ENCODE measurements at places on chromosomes 11 and 22.

GRCh38 chr11:124101737-124102136, 13.5 kb upstream of the VWA5A start:
- no peak for DNase-seq

- no peak for DNase-seq
Observed at GRCh38 chr11:95296621-95297025, 65.6 kb upstream of the SESN3 start.

- no peak for DNase-seq
Observed at GRCh38 chr11:72932132-72932570, 117.9 kb downstream of the ATG16L2 start.

DNA sequence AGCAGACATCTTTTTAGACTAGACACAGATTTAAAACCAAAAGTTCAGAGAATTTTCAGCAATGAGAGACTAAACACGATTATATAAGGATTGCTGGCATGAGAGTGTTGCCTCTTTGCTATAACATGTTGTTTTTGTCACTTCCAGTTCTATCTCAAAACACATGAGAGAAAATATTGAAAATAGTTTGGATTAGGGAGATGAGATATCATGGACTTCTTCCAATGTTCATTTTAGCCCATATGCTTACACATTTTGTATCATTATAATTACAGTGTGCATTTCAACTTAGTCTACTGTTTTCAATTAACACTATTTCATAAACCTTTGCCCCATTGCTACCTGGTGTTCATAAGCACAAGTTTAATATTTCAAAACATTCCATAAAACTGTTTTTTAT, 175.9 kb upstream of the PGR start:
- DNase-seq, result no peak

DNA sequence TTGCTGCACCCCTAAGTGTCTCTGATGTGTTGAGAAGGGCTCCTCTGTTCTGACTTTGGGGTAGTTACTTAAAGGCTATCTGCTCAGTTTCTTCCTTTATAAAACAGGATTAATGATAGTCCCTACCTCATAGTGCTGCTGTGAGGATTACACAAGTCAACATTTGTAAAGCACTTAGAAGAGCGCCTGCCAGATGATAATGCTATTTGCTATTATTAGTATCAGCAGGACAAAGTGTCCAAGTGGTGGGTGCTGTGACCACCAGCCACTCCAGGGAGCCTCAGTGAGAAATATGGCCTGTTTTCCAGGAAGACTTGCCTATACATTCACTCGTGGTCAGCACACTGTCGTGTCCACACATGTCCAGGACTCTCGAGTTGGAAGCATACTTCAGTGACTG, 16.2 kb downstream of the POU2F3 start:
- DNase-seq, result no peak

DNA sequence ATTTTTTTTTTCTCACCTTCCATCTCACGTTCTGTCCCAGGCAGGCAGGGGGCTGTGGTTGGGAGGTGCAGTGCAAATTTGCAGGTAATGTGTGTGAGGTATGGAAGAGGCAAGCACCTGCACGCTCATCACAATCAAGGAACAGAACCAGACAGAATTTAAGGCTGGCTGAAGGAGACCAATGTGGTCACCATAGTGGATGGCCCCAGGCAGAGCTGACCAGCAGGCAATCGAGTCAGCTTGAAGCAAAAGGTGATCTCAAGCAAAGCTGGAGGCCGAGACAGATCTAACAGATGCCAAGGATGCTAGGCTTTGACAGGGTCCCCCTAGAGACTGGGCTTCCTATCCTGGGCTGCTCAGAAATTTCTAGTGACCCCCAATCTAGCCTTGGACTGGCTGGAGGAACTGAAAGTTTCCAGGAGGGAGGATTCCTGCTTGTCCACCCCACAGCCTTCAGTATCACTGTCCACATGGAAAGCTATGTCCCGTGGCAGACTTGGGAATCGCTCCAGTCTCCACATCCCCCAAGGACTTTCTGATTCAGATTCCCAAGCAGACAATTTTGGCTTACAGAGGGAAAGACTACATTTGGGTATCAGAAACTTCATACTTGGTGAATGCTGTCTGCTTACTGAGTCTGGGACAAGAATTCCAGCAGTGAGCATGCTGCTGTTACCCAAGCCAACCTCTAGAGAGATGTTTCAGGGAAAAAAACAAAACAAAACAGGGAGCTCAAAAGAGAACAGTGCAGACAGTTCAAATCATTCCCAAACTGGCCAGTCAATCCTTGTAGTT, 9.0 kb upstream of the MICAL3 start:
- no peak for DNase-seq

DNA sequence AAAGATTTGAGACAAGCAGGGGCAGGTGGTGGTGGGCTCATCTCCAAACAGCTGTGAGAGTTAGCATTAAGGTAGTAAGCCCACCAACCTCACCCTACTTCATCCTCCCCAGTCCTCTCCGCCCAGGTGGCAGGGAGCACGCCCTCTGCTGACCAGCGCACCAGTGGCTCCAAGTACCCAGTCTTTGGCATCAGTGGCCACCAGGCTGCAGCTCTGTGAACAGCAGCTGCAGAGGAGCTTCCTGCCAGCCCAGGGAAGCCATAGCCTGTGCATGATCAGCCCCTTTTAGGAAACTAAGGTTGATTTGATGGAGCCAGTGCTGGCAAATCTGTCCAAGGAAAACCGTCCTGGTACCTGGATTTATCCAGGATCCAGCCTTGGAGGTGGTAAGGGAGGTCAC, 21.7 kb downstream of the CAVIN3 start:
- DNase-seq, result no peak

DNA sequence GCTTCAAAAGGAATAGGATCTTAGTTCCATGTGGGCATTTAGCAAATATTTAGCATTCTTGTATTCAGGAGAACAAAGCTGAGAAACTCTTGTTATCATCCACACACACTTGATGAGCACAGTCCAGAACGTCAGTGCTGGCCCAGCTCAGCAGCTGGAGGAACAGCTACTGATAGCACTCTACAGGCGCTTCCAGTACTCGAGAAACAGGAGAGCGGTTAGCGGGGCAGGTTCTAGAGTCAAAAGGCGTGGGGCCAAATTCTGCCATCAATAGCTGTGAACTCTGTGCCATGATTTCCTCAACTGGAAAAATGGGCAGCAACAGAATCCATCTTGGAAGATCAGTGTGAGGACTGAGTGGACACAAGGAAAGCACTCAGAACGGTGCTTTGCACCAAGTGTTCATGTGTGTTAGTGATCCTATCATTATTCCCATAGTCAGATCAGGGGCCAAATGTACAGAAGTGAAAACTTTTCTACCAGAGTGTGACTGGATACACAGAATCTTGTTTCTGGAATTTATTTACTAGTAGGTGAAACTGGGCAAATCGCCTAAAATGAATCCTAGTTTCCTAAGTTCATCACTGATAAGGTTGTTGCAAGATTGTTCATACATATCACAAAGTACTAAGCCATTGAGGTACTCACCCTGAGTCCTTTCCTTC, 3.2 kb downstream of the JOSD1 start:
- DNase-seq, result no peak

GRCh38 chr11:115324581-115325432, 179.4 kb downstream of the CADM1 start:
- peak; percentile 0 for DNase-seq

DNA sequence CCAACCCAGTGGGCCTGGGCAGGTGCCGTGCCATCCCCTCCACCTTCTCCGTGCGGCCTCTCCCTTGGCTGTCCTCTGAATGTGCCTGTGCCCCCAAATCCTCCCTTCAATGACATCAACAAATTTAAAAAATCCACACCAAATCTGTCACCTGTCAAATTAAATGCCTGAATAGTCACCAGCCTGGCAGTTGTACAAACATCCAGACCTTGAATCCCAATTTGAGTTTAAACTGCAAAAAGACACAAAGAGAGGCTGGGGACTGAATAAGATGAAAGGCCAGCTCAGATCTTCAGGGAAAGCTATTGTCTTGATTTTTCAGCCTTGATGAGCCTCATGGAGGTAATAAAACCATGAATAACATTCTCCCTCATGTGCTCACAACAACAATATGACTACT, 194.7 kb downstream of the KIRREL3 start:
- DNase-seq, result no peak

DNA sequence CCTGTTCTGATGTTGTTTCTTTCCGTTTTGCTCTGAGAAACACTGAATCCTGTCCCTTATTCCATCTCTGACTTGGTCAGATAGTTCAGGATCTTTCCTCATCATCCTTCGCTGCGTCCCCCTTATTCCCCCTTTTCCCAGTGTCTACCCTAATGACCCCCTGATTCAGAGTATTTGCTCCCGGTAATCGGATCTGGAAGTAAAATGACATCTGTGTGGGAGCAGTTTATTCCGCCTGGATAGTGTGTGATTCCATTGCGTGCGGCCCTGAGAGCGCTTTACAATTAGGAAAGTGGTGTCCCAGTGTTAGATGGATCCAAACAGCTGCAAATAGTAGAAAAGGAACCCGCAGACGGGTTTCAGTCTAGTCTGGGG, 606 bp downstream of the DRG1 start:
- DNase-seq, result no peak

DNA sequence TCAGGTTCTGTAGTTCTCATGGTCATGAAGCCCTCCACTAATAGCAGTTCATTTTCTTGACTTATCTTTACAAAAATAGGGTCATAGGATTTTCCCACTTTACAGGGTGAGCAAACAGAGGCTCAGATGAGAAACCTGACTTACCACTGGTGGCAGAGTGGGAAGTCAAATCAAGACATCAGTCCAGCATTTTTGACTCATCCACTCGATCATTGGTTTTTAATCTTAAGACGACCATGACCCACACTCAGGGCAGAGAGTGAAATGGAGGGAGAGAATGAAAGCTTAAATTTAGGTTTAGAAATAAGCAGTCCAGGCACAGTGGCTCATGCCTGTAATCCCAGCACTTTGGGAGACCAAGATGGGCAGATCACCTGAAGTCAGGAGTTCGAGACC, 42.1 kb downstream of the RTL6 start:
- no peak for DNase-seq

- no peak for DNase-seq
Observed at GRCh38 chr11:56314844-56315243, at the start of gene OR8K3. TSS of gene OR8K3 (plus strand) at chr11:56315144. CDS start at chr11:56318307, 3,163 bp downstream.

DNA sequence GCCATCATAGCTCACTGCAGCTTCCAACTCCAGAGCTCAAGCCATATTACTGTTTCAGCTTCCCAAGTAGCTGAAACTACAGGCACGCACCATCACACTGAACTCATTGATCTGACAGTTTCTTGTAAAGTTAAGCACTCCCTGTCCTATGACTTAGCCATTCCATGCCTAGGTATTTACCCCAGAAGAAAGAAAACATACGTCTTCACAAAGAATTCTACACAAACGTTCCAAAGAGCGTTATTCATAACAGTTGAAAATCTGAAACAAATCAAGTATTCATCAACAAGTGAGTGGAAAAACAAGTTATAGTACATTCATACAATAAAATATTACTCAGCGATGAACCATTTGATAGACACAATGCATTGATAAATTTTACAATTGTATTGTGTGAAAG, 7.8 kb upstream of the NLRP10 start:
- no peak for DNase-seq

GRCh38 chr11:44978961-44979331, 28.3 kb upstream of the TP53I11 start:
- DNase-seq, result no peak

GRCh38 chr22:38298312-38299005, 18.8 kb downstream of the CSNK1E start:
- no peak for DNase-seq

DNA sequence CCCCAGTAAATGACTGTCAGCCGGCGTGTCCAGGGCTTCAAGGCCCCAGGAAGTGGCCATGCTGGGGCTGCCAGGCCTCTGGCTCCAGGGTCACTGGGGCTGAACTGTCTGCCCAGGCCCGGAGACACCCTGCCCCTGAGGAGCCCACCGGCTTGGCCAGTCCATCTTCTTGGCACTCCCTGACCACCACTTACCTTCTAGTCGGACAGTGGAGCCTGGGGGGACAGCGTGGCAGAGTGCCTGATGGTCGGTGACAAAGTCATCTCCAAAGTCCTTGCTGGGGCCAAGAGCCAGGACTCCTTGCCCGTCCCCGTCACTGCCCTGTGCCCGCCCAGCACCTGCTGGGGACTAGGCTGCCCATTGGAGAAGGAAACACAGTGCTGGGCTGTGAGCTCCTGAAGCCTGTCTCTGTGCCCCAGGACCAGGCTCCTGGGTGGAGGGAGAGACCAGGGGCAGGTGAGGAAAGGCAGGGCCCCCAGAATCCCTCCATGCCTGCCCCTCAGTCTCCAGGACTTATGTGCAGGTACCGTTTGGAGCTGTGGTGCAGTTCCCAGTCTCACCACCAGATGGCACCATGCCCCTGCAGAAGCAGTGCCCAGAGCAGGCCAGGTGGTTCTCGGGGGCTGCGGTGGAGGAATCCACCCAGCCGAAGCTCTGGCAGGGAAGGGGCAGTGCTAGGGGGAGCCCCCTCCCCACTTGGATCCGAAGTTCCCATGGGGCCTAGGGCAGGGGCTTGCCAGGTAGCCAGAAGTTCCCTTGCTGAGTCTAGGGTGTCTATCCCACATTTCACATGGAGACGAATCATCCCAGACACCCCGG, 6.0 kb upstream of the CCDC188 start:
- DNase-seq, result peak; percentile 90

DNA sequence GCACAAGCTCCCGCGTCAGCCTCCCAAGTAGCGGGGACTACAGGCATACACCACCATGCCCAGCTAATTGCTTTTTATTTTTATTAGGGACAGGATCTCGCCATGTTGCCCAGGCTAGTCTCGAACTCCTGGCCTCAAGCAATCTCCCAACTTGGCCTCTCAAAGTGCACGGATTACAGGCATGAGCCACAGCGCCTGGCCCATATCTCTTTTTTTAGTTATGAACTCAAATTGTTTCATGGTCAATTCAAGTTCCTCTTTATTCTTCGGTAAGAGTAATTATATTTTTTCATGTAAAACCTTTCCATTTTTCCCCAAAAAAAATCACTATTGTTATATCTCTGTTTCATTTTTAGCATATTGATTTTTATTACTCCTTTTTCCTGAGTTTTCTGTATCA, 25.5 kb downstream of the FCHSD2 start:
- DNase-seq, result no peak

GRCh38 chr11:122367809-122368231, 251.8 kb upstream of the BLID start:
- no peak for DNase-seq

GRCh38 chr22:27473533-27473932, 328.0 kb downstream of the MN1 start:
- no peak for DNase-seq

GRCh38 chr11:133078591-133079404, 453.5 kb downstream of the OPCML start:
- DNase-seq, result no peak

- DNase-seq, result no peak
Observed at GRCh38 chr11:43819926-43820325, 60.7 kb upstream of the ALKBH3 start.

DNA sequence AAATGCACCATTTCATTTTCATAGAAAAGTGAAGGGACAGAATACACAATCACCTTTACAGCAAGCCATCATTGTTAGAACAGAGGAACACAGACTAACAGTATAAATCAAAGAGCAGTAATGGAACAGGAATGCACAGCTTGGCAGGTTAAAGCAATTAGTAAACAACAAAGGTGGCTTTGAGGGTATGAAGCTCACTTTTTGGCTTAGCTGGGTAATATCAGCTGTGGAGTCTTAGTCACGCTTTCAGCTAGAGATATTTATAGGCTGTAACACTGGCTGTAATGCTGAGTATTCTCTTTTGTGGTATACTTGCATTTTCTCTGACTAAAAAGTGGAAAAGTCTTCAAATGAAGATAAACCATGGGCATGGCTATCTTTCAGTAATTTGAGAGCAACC, 1780.5 kb downstream of the LRRC4C start:
- DNase-seq, result no peak

GRCh38 chr11:101555366-101555765, 28.4 kb downstream of the TRPC6 start:
- no peak for DNase-seq

GRCh38 chr11:115613986-115614632, 109.9 kb upstream of the CADM1 start:
- no peak for DNase-seq

- no peak for DNase-seq
Observed at GRCh38 chr11:134643115-134644012, 231.3 kb upstream of the B3GAT1 start.
